Stimulated activated CD8-positive, alpha-beta memory T cell treated with anti-CD3 and anti-CD28 coated beads, Interleukin-7, amount 100 ng/mL, for 24 hours (primary cell): ENCODE measurements at places on chromosomes 1 and 21.
A peak's percentile ranks its signal among the peaks of the same experiment; 100 is the strongest.

DNA sequence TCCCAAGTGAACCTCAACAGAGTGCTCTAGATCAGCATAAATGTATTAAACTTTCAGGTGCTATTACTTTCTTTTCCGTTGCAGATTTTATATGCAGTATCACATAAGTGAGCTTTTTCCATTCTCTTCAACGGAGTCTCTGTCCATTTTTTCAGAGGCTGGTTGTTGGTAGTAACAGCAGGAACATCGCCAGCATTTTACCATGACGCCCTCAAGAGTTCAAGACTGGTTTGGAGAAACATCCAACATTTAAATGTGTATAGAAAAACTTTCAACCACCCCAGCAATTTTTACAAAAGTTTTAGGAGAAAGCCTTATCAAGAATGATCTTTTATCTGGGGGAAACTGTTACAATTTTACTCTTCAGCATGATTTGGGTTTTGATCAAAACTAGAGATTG is 117.0 kb downstream of the TGFB2 start:
- no peak for DNase-seq

DNA sequence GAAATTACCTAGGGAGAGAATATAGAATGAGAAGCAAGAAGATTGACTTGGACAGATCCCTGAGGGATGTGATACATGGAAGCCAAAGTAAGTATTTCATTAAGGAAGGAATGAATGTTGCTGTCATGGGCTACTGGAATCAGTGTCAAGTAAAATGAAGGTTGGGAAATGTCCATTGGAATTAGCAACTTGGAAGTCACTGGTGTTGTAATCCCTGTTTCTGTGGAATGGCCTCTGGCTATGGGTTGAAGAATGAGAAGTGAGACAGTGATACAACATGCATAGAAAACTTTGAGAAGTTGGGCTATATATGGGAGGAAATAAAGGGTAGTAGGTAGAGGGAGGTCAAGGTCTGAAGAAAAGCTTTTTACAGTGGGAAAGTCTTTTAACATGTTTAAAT is 54.7 kb downstream of the CCDC18 start:
- no peak for DNase-seq

DNA sequence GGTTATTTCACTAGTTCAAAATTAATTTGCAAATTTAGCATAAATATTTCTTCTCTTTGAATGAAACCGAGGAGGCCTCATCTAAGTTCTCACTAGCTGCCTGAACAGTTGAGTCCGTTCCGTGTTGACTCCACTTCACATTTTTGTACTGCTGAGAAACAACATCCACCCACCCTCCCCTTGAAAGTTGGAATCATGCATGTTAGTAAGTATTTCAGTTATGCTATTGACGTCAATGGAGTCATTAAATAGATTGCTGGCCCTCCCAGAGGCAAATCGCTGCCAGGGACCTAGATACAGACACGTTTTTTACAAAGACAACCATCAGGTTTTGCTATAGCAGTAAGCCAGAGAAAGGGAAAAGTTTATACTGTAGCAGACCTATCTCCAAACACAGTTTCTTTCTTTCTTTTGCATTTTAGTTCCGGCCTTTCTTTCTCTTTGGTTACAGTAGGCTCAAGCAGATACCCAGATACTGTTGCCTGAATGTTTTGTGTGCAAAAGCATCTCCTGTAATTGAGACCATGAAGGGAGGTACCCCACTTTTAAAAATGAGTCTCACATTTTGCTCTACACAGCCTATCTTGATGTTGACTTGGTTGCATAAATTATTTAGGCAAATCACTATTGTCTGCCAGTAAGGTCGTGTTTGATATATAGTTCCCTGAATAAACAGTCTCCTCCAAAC is 262.6 kb upstream of the SGIP1 start:
- no peak for DNase-seq

GRCh38 chr21:38761531-38761930 is 44.2 kb upstream of the ETS2 start:
- no peak for DNase-seq

- DNase-seq = no peak
These were observed 29.0 kb downstream of the C1orf52 start for GRCh38 chr1:85230305-85230977.

- no peak for DNase-seq
These were observed 266.8 kb downstream of the VAV3 start for GRCh38 chr1:107698161-107698560.

DNA sequence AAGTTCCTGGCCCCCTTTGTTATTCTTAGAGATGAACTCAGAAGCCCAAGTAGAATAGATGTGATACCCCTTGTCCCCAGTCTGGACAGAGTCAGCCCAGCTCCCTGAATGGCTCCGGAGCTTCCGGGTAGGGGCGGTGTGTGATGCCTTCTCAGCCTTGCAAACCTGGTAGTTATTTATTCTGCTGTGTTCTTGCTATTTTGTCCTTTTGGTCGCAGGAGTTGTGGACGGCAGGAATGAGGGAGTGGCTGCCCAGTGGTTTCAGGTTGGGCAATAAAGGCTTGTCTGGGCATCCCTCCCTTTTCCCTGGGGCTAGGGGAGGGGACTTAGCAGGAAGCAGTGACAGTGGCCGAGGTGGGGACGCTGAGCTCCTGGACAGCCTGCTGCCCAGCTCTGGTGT is 2.8 kb downstream of the PTPRU start:
- DNase-seq = no peak

- no peak for DNase-seq
These were observed 41.6 kb upstream of the NRDC start for GRCh38 chr1:51920130-51920529.

DNA sequence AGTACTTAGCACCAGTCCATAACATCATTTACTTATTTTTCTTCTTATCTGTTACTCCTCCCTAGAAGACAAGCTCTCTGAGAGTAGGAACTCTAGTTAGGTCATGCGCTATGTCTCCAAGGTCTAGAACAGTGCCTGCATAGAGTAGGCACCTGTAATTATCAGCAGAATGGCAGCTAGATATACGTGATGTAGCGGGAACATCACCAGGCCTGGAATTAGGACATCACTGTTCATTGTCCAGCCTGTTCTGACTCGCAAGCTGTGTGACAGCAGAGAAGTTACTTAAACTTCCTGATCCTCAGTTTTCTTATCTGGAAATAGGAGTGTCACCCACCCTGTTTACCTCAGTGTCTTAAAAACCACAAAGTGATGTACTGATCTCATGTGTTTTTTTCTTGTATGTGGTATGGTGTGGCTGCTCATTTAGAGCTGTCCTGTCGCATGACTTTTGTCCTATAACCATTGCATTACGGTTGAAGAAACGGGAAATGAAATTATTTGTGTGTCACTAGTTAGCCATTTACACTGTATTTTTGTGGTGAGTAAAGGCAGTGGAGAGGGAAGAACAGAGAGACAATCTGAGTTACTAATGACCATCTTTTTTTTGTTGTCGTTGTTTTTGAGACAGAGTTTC is 37.1 kb upstream of the EXO1 start:
- no peak for DNase-seq

GRCh38 chr21:45590246-45590725 is 48.0 kb upstream of the SLC19A1 start:
- DNase-seq = peak; percentile 36

DNA sequence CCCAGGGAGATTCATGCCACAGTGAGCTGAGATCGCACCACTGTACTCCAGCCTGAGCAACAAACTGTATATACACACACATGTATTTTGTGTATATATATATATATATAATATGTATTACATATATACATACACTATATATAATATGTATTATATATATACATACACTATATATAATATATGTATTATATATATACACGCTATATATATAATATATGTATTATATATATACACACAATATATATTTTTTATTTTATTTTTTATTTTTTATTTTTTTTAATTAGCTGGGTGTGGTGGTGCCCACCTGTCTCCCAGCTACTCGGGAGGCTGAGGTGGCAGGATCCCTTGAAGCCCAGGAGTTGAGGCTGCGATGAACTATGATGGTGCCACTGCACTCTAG is 9.3 kb downstream of the TP73 start:
- DNase-seq = no peak
